ENCODE measurements at places on chromosomes 6 and 20.

GRCh38 chr20:22776369-22776768 lies 192.0 kb upstream of the FOXA2 start:
- no peak for DNase-seq

DNA sequence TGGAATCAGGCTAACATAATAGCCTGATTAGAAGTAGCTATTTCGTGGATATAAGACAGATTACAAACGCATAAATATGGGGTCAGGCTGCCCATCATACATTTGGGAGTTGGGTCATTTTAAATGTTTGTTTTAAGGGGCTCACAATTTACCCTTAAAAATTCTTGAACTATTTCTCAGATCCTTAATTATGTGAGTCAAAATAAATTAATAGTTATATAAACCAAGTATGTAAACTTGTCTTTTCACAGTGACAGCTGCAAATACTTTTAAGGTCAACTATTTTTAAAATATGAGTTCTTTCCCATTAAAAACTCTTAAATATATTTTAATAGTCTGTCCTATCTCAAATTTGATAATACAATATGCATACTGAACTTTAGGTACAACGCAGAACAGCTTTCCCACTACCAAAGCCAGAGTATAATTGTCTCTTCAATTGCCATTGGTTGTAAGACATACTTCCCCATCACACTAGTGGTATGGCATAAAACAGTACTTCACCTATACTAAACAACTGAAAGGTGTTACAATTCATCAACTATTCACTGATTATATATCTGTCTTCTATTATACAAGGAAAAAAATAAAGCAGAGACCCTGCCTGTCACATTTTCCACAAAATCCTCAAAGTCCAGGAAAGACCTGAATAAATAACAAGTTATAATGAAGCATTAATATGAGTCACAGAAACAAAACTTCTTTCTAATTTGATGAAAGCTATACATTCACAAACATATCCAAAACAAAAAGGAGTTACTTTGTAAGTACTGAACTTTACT lies 80.8 kb upstream of the COL21A1 start:
- DNase-seq = no peak

GRCh38 chr6:75266716-75267291 lies 17.8 kb downstream of the TMEM30A start:
- DNase-seq = no peak

- no peak for DNase-seq
Observed at GRCh38 chr20:58714340-58714922, 21.8 kb downstream of the NPEPL1 start.

DNA sequence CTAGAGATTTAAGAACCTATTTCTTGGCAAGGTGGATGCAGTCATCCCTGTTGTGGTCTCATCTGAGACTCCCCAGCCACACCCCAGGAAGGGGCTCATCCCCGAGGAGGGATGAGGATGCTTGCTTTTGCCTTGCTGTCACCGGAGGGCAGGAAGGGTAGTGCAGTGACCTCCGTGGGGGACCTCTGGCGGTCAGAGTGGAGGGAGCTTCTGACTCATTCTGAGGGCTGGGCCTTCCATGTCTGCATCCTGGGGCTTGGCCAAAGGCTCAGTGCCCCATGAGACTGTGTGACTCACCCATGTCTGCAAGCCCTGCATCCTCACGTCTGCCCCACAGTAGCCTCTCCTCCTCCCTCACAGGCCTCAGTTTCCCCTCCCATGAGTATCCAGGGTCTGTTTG lies 38.7 kb downstream of the UQCC2 start:
- DNase-seq = no peak

DNA sequence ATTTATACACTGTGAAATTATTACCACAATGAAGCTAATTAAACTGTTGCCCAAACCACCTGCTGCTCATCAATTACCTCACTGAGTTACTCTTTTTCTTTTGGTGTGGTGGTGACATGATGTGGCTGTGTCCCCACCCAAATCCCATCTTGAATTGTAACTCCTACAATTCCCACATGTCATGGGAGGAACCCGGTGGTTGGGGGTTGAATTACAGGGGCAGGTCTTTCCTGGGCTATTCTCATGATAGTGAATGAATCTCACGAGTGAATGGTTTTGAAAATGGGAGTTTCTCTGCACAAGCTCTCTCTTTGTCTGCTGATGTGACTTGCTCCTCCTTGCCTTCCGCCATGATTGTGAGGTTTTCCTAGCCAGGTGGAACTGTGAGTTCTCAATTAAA lies 145.0 kb downstream of the LRRC1 start:
- no peak for DNase-seq

DNA sequence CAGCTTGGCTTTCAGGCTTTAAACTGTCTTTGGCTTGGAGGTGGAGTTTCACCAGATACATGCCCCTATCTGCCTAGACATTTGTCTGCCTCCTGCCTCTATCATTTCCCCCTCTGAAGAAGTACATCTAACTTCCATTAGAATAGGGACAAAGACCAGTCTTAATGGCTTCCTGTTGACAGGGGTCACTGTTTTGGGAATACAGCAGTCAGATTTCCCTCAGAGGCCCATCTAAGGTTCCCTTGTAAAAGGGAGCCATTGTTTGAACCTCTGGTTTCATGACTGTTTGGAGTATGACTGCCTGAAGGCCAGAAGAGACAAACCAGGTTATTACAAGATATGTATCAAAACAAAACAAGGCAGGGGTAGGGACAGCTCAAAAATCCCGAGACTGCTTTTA lies 665.7 kb upstream of the GJE1 start:
- no peak for DNase-seq

GRCh38 chr20:61951695-61952533 lies 113.8 kb downstream of the TAF4 start:
- DNase-seq = no peak

- DNase-seq = no peak
Observed at GRCh38 chr20:16258766-16259165, 314.5 kb downstream of the KIF16B start.

GRCh38 chr20:34337982-34338726 lies 24.9 kb upstream of the ITCH start:
- no peak for DNase-seq

DNA sequence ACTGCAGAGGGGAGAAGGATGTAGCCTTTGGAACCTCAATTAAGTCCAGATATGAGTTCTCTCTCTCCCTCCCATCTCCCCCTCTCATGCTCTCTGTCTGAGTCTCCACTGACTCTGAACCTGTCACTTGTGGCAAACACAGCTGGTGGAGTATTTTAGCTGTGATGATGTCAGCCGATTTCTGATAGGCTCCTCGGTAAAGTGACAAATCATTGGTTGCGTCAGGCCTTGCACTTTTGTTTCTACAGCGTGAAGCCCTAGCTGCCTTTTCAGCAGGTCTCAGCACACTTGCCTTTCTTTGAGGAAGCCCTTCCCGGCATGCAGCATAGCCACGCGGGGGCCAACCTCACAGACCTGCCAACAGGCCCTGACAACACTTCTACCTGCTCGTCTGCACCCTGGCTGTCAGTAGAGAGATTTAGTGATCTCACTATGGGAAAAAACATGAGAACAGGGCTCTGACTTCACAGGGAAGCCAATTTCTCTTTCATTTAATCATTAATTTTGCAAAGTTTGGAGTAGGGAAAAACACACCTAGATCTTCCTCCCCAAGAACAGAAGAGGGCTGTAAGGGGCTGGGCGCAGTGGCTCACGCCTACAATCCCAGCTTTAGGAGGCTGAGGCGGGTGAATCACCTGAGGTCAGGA lies 84.4 kb downstream of the GMPR start:
- DNase-seq = peak; percentile 39

DNA sequence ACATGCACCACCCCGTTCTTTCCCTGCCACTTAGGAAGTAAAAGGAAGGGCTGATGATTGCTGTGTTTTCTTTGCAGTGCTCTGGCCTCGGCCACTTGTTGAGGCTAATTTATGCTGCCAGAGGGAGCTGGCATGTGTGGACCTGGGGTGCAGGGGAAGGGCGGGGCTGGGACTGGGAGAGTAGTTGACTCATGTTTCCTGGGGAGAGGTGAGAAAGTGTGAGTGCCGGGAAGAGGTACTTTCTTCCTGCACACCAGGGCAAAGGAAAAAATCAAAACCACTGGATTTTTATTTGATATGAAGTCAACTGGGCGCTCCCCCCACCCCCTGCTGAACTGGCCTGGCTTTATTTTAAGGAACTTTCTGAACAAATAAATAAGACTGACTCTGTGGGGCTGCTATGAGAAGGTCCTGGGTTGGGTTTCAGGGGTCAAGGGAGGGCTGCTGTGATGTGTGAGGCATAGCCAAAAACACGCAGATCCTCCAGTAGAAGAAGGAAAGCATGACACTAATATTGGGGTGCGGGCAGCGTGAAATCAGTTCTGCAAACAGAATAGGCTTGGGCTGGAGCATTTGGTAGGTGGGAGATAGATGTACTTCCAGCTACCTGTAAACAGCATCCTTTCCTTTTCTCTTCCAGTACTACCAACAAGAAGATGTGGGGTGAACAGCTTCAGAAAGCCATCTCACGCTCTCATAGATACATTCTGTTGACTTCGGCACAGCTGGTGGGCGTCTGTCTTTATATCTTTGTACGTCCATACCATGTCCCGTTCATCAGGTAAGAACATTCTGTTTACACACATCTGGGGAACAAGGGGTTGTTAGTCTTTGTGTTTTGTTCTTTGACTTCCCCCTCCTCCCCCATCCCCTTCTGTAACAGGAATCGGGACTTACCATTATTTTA lies 87.5 kb downstream of the SYNJ2 start:
- DNase-seq = no peak

- no peak for DNase-seq
Observed at GRCh38 chr6:168903613-168904345, 349.9 kb downstream of the THBS2 start.

DNA sequence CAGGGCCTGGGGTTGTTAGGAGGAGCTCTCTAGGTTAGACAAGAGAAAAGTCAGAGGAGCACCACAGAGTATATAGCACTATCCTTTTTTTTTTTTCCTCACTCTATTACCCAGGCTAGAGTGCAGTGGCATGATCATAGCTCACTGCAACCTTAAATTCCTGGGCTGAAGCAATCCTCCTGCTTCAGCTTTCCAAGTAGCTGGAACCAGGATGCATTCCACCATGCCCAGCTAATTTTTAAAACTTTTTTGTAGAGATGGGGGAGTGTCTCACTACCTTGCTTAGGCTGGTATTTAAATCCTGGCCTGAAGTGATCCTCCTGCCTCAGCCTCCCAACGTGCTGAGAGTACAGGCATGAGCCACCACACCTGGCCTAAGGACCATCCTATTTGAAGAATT lies 19.3 kb upstream of the AKIRIN2 start:
- DNase-seq = no peak

DNA sequence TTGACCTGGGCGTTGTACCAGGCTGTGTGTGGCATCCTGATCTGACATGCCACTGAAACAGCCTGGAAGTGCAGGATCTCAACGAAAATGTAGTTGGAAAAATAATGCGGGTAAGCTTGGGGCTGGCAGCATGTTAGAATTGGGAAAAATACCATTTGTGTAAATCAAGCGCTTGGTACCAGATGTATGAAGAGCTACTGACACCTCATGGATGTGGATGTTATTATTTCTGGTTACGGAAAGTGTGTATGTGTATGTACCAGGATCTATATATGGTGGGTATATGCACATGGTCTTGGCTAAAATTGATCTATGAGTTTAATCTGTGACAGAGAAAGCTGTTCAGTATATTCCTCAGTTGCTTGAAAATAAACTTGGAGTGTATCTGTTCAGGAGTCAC lies 22.7 kb downstream of the HIVEP1 start:
- DNase-seq = no peak

DNA sequence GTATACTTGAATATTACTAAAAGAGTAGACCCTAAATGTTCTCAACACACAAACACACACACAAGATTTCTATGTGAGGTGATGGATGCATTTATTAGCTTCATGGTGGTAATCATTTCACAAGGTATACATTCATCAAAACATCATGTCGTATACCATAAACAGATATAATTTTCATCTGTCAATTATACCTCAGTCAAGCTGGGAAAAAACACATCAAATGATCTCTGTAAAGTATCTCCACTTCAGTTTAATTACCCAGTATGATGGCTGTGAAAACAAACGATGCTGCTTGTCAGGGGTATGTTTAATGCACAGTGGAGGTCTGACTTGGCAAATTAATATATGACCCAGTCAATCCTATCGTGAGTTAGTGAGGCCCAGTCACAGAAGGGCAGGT lies 157.2 kb downstream of the MTFR2 start:
- no peak for DNase-seq

- DNase-seq = no peak
Observed at GRCh38 chr6:140043762-140044378, 669.4 kb upstream of the CITED2 start.

- no peak for DNase-seq
Observed at GRCh38 chr6:12624142-12624837, 92.3 kb upstream of the PHACTR1 start.

Data from stimulated activated CD4-positive, alpha-beta T cell treated with anti-CD3 and anti-CD28 coated beads, Interleukin-1b, Interleukin-23, amount 100 ng/mL, for 1 hour (primary cell).